Germinal center (tissue), 1 donor: ENCODE measurements at places on chromosomes 6 and 20.

- no peak for DNase-seq
These were observed 129.5 kb upstream of the PTPN1 start for GRCh38 chr20:50380697-50381040.

DNA sequence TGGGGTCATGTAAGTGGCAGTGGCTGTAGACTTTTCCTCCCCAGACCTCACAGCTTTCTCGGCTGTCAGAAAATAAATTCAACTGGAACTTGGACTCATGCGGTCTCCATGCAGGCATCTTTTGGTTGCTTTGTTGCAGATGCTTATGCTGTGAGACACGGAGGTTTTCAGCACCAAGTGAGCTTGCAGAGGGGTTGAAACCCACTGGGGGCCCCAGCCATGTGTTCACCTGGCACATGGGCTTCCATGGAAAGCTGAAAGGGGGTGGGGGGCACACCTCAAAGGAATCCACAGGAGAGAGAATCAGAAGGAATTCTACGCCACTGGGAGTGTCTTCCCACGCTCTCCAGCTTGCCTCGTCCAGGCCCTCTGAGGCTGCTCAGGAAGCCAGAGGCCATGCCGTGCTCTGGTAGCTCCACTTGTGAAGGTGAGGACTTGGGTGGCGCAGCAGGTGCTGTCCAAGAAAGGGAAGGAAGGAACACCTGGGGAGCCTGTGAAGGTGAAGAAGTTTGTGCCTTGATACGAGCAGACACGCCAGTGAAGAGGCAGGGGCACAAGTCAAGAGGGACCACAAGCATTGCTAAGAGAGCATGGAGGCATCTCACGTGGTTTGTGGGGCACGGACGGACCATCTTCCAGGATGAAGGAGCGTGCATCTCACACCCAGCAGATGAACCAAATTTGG is 134.3 kb upstream of the PMEPA1 start:
- no peak for DNase-seq

- DNase-seq: no peak
These were observed 994 bp downstream of the FOXC1 start for GRCh38 chr6:1610497-1611321.

DNA sequence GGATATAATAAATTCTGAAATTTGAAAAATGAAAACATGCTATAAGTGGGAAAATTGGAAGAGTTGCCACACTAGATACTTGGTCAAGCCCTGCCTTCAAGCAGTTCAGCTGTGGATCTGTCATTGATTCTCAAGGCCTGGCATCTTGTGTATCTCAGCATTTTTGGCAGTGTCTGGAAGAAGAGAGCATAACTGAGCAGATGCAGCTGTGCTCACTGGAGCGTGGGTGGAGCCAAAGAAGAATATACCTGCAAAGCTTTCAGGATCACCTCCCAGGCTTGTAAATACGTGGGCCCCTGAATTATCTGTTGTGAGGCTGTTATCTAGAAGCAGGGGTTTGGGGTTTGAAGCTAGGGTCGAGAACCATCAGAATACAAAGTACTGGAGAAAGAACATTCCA is 31.3 kb upstream of the CHD6 start:
- no peak for DNase-seq

DNA sequence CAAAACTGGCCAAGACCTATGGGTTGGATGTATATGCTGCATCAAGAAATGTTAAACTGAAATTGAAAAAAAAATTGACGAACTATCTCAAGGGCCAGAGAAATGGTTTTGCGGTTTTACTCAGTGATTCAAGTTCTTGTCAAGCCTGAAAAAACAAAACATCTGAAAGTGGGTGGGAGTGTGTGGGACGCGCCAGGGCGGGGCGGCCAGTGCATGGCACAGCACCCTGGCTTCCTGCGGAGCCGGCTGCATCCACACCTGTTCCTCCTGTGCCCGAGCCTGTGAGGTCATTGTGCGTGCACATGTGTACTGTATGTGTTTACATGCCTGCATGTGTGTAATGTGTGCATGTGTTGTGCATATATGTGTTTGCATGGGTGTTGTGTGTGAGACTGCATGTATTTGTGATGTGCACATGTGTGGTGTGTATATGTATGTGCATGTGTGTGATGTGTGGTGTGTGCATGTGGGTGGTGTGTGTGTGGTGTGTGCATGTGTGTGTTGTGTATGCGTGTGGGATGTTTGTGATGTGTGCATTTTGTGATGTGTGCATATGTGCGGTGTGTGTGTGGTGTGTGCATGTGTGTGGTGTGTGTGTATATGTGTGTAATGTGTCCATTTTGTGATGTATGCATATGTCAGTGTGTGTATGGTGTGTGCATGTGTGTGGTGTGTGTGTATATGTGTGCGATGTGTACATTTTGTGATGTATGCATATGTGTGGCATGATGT is 59.8 kb downstream of the CDH4 start:
- DNase-seq: no peak

DNA sequence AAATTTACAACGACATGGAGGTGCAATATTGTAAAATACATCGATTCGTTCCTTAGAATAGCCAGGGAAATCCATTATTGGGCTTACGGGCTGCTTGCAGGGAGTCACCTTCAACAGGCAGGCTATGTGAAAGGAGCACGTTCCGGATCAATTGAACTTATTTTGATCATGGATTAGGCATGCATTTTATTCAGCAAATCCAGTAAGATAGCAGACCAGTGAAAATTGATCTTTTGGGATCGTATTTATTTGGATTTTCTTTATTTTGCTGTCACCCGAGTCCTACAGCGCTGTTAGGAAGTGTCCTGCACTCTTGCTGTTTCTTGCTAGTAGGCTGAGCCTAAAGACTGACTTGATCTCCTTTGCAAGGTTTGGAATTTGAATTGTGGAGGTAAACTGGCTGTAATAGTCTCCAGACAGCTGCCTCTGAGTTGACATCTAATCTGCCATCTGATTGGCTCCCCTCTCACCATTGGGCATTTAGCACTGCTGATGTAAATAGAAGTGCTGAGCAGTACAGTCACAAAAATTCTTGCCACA is 3.0 kb downstream of the ARID1B start:
- peak; percentile 77 for DNase-seq

DNA sequence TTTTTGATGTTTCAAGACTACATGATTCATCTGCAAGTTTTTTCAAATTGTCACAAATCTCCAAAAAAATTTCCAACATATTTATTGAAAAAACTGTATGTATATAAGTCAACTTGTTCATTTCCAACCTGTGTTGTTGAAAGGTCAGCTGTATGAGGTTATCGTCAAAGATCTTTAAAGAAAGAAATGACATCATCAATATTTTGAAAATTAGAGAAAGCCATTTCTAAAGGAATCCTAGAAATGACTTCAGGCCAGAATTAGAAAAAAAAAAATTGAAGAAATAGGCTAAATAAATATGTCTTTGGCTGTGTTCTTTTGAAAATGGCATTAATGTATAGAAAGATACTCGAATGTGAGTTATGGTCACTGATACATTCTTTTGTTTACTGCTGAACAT is 6.8 kb downstream of the RNF146 start:
- DNase-seq: no peak
